CD8-positive, alpha-beta memory T cell (primary cell): ENCODE measurements at places on chromosomes 5 and 9. TPM values are rescaled to one million over a fixed set of nuclear protein-coding genes. Genes with fewer than 3 reads are reported as not detected.

IFNA21 gene
- total RNA-seq: not detected

DNA sequence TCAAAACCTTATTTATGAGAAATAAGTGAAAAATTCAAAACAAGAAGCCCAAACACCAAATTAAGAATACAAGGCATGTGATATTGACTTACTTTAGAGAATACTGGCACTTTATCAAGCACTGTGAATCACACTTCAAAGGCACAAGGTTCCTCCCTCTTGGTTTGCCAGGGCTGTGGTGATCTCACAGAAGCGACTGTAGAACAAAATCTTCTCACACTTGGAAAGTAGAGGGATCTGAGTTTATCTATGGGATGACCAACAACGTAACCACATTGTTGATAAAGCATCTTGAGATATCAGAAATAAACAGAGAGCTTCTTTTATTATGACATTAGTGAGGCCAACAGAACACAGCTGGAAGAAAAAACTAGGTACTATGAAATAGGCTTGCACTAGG, 295.9 kb downstream of the NFIB start:
- no peak overlapping the region for H3K27ac ChIP-seq
- no peaks in the 10 kb centered on the region for H3K4me1 ChIP-seq
- no peak for DNase-seq
- no peaks in the 10 kb centered on the region for H3K36me3 ChIP-seq

DNA sequence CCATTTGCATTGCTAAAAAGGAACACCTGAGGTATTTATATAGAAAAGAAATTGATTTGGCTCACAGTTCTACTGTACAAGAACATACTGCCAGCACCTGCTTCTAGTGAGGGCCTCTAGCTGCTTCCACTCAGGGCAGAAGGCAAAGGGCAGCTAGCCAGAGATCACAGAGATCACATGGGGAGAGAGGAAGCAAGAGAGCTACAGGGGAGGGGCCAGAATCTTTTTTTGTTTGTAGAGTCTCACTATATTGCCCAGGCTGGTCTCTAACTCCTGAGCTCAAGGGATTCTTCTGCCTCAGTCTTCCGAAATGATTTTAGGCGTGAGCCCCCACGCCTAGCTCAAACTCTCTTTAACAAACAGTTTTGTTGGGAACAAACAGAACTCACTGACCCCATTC, 6.1 kb downstream of the SLCO4C1 start:
- no peaks in the 10 kb centered on the region for H3K27me3 ChIP-seq
- no peak overlapping the region for H3K4me3 ChIP-seq
- peaks cover 3% of the 10 kb centered on the region for H3K4me1 ChIP-seq
- DNase-seq: no peak
- H3K36me3 ChIP-seq: no peaks in the 10 kb centered on the region
- no peak overlapping the region for H3K27ac ChIP-seq

MCCC2 gene
- total RNA-seq: 63.8 TPM

HTR4 gene
- not detected for total RNA-seq

TMC1 gene
- total RNA-seq: not detected

DNA sequence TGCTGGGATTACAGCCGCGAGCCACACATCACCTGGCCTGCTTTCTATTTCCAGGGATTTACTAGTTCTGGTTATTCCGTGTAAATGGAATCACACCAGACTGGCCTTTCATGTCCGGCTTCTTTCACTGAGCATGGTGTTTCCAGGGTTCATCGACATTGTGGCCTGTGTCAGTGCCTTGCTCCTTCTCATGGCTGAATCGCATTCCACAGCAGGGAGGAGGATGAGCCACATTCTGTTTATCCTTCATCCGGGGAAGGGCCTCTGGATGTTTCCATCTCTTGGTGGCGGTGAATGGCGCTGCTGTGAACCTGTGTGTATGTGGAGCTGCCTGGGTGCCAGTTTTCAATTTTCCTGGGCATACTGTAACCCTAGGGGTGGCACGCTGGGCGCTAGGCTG, 58.7 kb upstream of the RNU6ATAC start:
- no peaks in the 10 kb centered on the region for H3K36me3 ChIP-seq
- no peak for DNase-seq
- H3K4me1 ChIP-seq: no peaks in the 10 kb centered on the region
- no peak overlapping the region for H3K4me3 ChIP-seq
- H3K27me3 ChIP-seq: no peaks in the 10 kb centered on the region

DNA sequence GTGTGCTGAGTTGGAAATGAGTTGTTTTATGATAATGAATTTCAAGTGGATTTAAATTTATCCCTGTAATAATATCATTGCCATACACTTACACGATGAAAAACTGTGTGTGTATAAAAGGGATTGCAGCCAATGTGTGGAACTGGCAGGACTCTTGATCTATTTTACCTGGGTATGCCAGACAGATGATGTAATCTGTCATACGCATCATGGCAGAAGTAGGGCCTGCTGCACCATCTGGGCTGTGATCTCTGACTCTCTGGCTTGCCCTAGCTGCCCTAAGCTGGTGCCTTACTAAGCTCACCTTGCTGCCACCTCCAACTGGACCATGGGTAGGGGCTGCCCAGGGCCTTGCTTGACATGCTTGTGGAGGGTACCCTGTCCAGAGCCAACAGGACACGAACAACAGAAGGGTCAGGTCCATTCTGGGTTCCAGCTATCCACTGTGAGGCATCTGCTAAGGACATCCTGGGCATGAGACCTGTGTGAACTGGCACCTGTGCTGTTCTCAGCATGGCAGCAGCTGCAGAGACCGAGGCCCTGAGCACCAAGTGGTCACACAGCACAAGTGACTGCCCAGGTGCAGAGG, 184.2 kb downstream of the FSTL4 start:
- no peaks in the 10 kb centered on the region for H3K36me3 ChIP-seq
- no peak overlapping the region for H3K4me3 ChIP-seq
- H3K27ac ChIP-seq: no peak overlapping the region
- DNase-seq: no peak

- H3K27ac ChIP-seq: no peak overlapping the region
- H3K27me3 ChIP-seq: no peaks in the 10 kb centered on the region
- DNase-seq: no peak
- H3K4me1 ChIP-seq: no peaks in the 10 kb centered on the region
Observed at GRCh38 chr9:108579757-108580439, 275.9 kb downstream of the ACTL7B start.

DNA sequence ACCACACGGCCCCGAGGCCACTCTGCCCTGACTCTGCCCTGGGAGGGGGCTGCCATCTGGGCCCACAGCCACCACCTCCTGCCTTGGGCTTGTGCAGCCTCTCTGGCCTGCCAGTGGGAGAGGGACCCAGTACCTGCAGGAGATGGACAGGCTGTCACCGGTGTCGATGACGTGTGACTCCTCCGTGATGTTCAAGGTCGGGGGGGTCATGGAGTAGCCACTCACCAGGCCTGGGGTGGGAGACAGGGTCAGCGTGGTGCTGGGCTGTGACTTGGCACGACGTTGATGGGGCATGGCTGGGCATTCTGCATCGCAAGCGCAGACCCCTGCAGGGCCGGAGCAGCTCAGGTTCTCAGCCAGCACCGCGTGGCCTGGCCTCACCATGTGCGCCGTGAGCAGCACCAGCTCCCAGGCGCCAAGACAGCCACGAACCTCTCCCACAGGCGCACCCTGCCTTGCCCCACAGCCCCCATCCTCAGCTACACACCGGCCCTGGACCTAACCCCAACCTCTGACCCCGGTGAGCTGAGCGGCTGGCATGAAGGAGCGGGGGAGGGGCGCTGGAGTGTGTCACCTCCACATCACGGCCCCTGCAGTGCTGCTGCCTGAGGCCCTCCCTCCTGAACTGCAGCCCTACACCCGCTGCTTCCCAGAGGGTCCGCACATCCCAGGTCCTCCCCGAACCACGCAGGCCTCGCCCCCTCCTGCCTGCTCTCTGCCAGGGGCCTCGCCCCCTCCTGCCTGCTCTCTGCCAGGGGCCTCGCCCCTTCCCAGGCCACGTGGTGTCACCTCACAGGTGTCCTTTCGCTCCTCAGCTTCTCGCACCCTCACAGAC, 17.6 kb downstream of the FLT4 start:
- no peak overlapping the region for H3K27ac ChIP-seq
- H3K27me3 ChIP-seq: no peaks in the 10 kb centered on the region
- no peaks in the 10 kb centered on the region for H3K4me1 ChIP-seq
- no peak overlapping the region for H3K4me3 ChIP-seq

- H3K27ac ChIP-seq: no peak overlapping the region
- no peaks in the 10 kb centered on the region for H3K27me3 ChIP-seq
- no peaks in the 10 kb centered on the region for H3K4me1 ChIP-seq
- no peak overlapping the region for H3K4me3 ChIP-seq
- DNase-seq: no peak
Observed at GRCh38 chr9:81116340-81117137, 572.8 kb downstream of the TLE1 start.
